Neural crest cell (in vitro differentiated cells): ENCODE measurements at places on chromosomes 12 and 14. TPM values are rescaled to one million over a fixed set of nuclear protein-coding genes. Genes with fewer than 3 reads are reported as not detected.

- peak overlapping the region; percentile 67 for H3K4me3 ChIP-seq
- H3K36me3 ChIP-seq = no peaks in the 10 kb centered on the region
- H3K27me3 ChIP-seq = no peaks in the 10 kb centered on the region
These were observed 4.2 kb upstream of the LRR1 start for GRCh38 chr14:49594347-49595091.

GRCh38 chr12:54603173-54603814 is 14.8 kb upstream of the PPP1R1A start:
- H3K4me3 ChIP-seq = no peak overlapping the region
- no peak overlapping the region for H3K27ac ChIP-seq
- peaks cover 12% of the 10 kb centered on the region for H3K27me3 ChIP-seq
- peak; percentile 55 for DNase-seq

DNA sequence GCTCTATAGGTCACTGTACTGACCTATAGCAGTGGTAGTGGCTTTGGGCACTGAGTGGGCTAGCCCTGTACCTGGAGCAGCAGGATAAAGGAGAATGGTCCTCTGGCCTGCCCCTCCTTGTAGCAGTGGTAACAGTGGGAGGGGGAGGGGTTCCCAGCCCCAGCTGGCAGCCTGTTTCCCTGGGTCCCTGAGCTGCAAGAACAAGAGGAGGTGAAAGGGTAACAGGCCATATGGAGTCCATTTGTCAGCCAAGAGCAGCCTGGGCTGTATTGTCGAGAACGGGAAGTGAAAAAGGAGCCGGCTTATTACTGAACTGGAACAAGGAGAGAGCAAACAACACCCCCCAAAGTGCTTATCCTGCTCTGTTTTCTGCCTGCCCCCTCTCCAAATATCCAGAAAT is 73.8 kb upstream of the SRSF5 start:
- no peaks in the 10 kb centered on the region for H3K27me3 ChIP-seq
- no peak overlapping the region for H3K4me3 ChIP-seq
- peaks cover 54% of the 10 kb centered on the region for H3K4me1 ChIP-seq

The NGB gene
- not detected in 2 replicates for total RNA-seq

GRCh38 chr14:57686304-57686703 is 179.6 kb downstream of the SLC35F4 start:
- H3K27me3 ChIP-seq = peaks cover 3% of the 10 kb centered on the region
- no peak overlapping the region for H3K4me3 ChIP-seq
- H3K27ac ChIP-seq = no peak overlapping the region
- no peaks in the 10 kb centered on the region for H3K4me1 ChIP-seq
- no peaks in the 10 kb centered on the region for H3K36me3 ChIP-seq

GRCh38 chr14:79920180-79920692 is 291.1 kb downstream of the DIO2 start:
- no peak overlapping the region for H3K27ac ChIP-seq
- H3K36me3 ChIP-seq = no peaks in the 10 kb centered on the region
- no peaks in the 10 kb centered on the region for H3K4me1 ChIP-seq

- no peak overlapping the region for H3K4me3 ChIP-seq
- DNase-seq = no peak
- no peaks in the 10 kb centered on the region for H3K36me3 ChIP-seq
- H3K4me1 ChIP-seq = peaks cover 18% of the 10 kb centered on the region
- H3K27ac ChIP-seq = no peak overlapping the region
These were observed 35.2 kb upstream of the PTGR2 start for GRCh38 chr14:73816393-73816816.

The TAPBPL gene
- 0.73 and 1.2 TPM in 2 replicates for total RNA-seq

DNA sequence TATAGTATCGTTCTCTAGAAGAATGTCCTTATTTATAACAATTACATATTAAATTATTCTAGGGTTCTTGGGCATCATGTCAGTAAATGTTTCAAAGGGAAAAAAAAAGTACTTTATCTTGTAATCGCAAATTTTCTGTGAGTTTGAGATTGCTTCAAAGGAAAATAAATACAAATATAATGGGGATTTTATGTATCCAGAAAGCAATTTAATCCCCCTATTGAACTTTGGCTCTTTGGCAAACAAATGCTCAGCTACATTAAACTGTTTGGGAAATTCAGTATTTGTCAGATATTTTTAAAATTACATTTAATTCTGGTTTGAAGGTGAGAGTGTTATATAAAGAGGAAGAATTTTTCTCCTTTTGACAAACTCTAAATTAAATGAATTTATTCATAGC is 8.0 kb downstream of the ACSS3 start:
- no peaks in the 10 kb centered on the region for H3K36me3 ChIP-seq
- peaks cover 15% of the 10 kb centered on the region for H3K4me1 ChIP-seq
- DNase-seq = no peak
- H3K27ac ChIP-seq = no peak overlapping the region

The CLEC2B gene
- 0.19 TPM in 1 of 2 replicates, not detected in the other for total RNA-seq

GRCh38 chr12:131946757-131947156 is 3.0 kb upstream of the EP400 start:
- H3K4me3 ChIP-seq = no peak overlapping the region
- no peak overlapping the region for H3K27ac ChIP-seq
- DNase-seq = no peak
- H3K27me3 ChIP-seq = no peaks in the 10 kb centered on the region
- H3K4me1 ChIP-seq = peaks cover 6% of the 10 kb centered on the region

The TCL1A gene
- total RNA-seq = not detected in 2 replicates

The DDN gene
- total RNA-seq = 0.51 and 0.64 TPM in 2 replicates

The LBHD2 gene
- not detected in 2 replicates for total RNA-seq

The FOXN3 gene
- 36.7 and 41.4 TPM in 2 replicates for total RNA-seq

GRCh38 chr14:101851736-101852405 is 90.4 kb downstream of the PPP2R5C start:
- H3K27me3 ChIP-seq = no peaks in the 10 kb centered on the region
- H3K4me1 ChIP-seq = peaks cover 14% of the 10 kb centered on the region
- DNase-seq = no peak
- no peak overlapping the region for H3K4me3 ChIP-seq
- peaks cover 4% of the 10 kb centered on the region for H3K36me3 ChIP-seq

DNA sequence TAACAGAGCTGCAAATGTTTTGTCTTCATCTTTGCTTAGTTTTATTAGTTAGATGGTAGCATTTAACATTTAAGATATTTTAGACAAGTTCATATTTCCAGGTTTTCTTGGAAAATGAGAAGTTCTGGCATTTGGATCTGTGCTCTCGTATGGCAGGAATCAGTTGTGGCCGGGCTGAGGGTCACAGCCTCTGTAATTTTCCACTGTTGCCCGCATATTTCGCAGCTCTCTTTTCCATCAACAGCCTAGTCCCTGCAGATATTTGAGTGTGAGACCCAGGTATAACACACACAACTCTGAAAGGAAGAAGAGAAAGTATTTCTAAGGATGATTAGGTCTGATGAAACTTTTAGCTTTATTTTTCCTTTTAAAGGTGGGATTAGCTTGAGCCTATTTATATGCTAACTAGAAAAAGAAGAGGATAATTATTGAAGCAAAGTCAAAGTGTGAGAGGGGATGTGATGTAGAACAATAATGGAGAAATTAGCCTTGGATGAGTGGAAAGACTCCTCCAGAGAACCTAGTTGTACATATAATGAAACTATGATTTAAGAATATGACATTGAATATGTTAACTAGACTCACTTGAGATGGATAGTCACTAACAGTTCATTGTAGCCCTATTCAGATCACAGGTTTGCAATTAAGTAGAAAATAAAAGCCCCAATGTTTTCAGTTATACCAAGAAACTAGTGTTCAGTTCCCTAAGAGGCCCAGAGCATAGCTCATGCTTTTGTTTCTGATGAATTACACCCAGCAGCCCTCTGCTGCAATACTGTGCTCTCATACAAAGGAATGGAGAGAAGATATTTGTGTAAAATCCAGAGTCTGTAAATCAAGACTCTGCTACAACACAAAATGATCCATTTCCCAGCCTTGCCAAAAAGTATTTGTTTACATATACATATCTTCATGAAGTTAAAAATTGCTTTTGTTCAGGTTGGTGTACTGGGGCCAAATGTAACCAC is 158.4 kb downstream of the C12orf50 start:
- no peaks in the 10 kb centered on the region for H3K36me3 ChIP-seq
- no peaks in the 10 kb centered on the region for H3K27me3 ChIP-seq
- no peak overlapping the region for H3K4me3 ChIP-seq
- peak overlapping the region; percentile 9 for H3K27ac ChIP-seq

The SP1 gene
- 88.1 and 96.0 TPM in 2 replicates for total RNA-seq

- H3K4me3 ChIP-seq = no peak overlapping the region
- peaks cover 16% of the 10 kb centered on the region for H3K36me3 ChIP-seq
- DNase-seq = no peak
- H3K27ac ChIP-seq = no peak overlapping the region
- no peaks in the 10 kb centered on the region for H3K27me3 ChIP-seq
These were observed 76.5 kb downstream of the WNK1 start for GRCh38 chr12:828726-829395.

The MIP gene
- total RNA-seq = not detected in 2 replicates

The HAL gene
- total RNA-seq = 0.25 and 0.65 TPM in 2 replicates

- no peak overlapping the region for H3K27ac ChIP-seq
- no peak overlapping the region for H3K4me3 ChIP-seq
- peaks cover 7% of the 10 kb centered on the region for H3K36me3 ChIP-seq
- no peaks in the 10 kb centered on the region for H3K27me3 ChIP-seq
- peaks cover 8% of the 10 kb centered on the region for H3K4me1 ChIP-seq
These were observed 25.1 kb upstream of the ATP2B1 start for GRCh38 chr12:89733579-89734201.

DNA sequence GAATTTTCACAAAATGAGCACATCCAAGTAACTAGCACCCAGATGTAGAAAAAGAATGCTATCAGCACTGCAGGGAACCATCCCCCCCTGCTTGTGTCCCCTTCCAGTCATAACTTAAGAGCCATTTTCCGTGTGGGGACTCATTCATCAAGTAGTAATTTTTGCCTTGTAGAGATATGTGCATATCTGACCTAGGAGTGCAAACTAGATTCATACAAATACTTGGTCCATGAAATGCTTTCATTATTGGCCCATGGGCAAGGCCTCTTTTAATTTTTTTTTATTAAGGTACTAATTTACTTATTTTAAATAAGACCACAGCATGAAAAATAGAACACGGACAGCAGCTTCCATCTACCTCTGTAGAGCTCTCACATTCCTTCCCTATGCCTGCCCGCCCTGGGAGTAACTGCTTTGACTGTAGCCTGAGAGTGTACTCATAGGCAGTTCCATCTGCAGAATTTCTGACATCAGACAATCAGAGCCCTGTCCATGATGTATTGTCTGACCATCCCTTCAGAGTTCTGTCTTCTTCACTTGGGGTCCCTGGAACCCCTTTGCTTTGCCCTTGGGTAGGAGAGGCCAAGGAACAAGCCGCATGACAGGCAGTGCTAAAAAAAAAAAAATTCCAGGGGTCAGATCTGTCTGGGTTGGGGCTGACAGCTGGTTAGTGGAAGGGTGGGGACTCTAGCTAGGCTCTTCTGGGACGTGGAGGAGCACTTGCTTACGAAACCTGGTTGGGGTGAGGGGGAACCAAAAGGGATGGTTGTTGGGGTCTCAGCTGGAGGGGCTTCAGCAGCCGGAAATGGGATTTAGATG is 131.7 kb downstream of the C12orf75 start:
- H3K4me1 ChIP-seq = peaks cover 21% of the 10 kb centered on the region
- no peaks in the 10 kb centered on the region for H3K27me3 ChIP-seq
- H3K4me3 ChIP-seq = no peak overlapping the region
- no peak for DNase-seq
- H3K36me3 ChIP-seq = peaks cover 4% of the 10 kb centered on the region

DNA sequence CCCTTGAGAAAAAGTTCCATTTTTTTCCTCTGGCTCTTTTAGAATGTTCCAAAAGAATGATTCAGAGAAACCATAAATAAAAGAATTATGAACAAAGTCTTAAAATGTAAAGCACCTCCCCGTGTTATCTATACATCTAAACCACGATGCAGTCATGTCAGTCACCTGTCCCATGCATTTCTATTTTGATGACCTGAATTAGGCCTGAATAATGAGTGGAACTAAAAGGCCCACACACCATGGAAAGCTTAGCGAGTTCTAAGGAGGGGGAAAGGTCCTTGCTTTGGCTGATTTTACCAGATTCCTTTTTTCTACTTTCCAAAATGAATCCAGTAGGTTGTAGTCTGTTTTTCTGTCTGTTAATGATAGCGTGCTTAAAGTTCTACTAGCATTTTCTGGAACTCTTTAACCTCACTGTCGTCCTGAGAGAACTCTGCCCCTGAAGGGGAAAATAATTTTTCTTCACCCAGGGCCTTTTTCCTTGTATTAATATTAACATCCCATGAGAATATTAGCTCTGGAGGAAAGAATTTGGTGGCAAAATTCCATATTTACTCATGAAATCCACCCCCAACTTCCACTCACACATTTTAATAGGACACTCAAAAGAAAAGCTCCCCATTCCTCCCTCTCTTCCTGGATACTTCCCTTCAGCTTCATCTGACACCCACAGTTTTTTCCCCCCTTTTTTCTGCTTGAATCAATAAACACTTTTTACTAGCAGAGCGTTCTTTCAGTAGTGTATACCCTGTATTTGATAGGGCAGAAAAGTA is 266.3 kb upstream of the DIO2 start:
- peaks cover 12% of the 10 kb centered on the region for H3K36me3 ChIP-seq
- no peaks in the 10 kb centered on the region for H3K27me3 ChIP-seq
- no peak overlapping the region for H3K27ac ChIP-seq
- no peaks in the 10 kb centered on the region for H3K4me1 ChIP-seq

The CD163 gene
- not detected in 2 replicates for total RNA-seq

DNA sequence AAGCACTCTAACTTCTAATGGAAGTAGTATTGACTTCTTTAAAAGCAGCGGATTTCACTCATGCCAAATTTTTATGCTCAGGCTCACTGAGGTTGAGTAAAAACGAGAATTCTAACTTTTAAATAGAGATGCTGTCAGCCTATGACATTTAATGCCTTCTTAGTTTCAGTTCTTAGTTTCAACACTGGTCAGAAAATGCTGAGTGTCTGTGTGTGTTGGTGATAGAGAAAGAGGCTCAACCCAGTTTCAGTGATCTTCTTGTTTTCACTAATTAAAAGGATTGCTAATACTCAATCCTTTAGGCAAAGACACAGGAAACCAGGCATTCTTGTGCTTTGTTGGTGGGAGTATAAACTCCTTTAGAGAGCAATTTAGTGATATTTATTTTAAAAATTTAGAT is 31.0 kb downstream of the PEBP1 start:
- no peak overlapping the region for H3K27ac ChIP-seq
- H3K36me3 ChIP-seq = peaks cover 3% of the 10 kb centered on the region
- H3K4me1 ChIP-seq = no peaks in the 10 kb centered on the region
- no peak overlapping the region for H3K4me3 ChIP-seq
- H3K27me3 ChIP-seq = no peaks in the 10 kb centered on the region

GRCh38 chr14:74737753-74738325 is 24.9 kb downstream of the FCF1 start:
- H3K36me3 ChIP-seq = peaks cover 3% of the 10 kb centered on the region
- H3K27me3 ChIP-seq = no peaks in the 10 kb centered on the region
- H3K27ac ChIP-seq = no peak overlapping the region
- no peak overlapping the region for H3K4me3 ChIP-seq

DNA sequence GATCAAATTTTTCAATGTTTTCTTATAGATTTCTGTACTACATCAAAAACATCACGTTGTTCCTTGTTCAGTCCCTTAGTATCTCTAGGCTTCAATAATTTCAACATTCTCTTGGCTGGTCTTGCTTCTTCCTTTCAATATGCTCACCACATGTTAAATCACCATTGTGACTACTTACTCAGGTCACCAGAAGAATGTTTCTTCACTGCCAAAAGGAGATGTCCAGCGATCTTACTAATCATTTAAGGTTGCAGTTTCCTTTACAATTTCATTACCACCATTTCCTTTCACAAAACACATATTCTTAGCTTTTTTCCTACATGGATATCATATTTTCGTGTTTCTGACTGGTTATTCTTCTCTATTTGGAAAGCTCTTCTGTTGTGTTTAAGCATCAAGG is 363.8 kb downstream of the NAV3 start:
- no peaks in the 10 kb centered on the region for H3K27me3 ChIP-seq
- no peak overlapping the region for H3K4me3 ChIP-seq
- H3K27ac ChIP-seq = no peak overlapping the region
- DNase-seq = no peak
- H3K4me1 ChIP-seq = peaks cover 11% of the 10 kb centered on the region

- H3K4me1 ChIP-seq = peaks cover 18% of the 10 kb centered on the region
- peak; percentile 3 for DNase-seq
- H3K27ac ChIP-seq = no peak overlapping the region
- no peaks in the 10 kb centered on the region for H3K36me3 ChIP-seq
- no peaks in the 10 kb centered on the region for H3K27me3 ChIP-seq
These were observed 10.9 kb downstream of the TMEM260 start for GRCh38 chr14:56590535-56590960.
